Stimulated activated CD8-positive, alpha-beta memory T cell treated with anti-CD3 and anti-CD28 coated beads, Interleukin-4, amount 100 ng/mL, for 1 hour (primary cell): ENCODE measurements at places on chromosomes 4 and X.

GRCh38 chr4:140726776-140727500, 29.2 kb downstream of the TBC1D9 start:
- no peak for DNase-seq

GRCh38 chr4:138034871-138035270, 207.3 kb downstream of the SLC7A11 start:
- no peak for DNase-seq

GRCh38 chrX:114127005-114127404, 456.9 kb upstream of the HTR2C start:
- no peak for DNase-seq

GRCh38 chr4:40190019-40190418, 6.8 kb upstream of the RHOH start:
- DNase-seq, result no peak

DNA sequence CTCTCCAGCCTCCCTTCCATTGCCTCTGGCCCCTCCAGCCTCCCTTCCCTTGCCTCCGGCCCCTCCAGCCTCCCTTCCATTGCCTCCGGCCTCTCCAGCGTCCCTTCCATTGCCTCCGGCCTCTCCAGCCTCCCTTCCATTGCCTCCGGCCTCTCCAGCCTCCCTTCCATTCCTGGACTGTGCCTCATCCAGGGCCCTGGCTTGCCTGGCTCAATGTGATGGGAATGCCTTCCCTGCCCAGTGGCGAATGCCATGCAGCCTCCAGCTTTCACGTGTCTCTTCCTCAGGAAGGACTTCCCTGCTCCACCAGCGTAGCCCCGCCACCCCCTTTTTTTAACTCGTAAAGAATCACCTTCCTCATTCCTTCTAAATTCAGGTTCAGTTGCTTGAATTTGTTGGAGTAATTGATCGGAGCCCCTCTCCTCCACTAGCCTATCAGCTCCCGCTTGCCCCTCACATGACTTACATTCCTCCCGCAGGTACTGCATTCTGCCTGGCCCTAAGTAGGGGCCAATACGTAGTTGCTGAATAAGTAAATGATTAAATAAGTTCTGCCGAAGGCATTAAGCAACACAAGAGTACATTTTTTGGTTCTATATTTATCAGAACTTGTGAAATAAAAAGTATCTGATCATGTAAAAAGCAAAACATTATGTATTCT, 30.3 kb downstream of the SORBS2 start:
- DNase-seq, result no peak

DNA sequence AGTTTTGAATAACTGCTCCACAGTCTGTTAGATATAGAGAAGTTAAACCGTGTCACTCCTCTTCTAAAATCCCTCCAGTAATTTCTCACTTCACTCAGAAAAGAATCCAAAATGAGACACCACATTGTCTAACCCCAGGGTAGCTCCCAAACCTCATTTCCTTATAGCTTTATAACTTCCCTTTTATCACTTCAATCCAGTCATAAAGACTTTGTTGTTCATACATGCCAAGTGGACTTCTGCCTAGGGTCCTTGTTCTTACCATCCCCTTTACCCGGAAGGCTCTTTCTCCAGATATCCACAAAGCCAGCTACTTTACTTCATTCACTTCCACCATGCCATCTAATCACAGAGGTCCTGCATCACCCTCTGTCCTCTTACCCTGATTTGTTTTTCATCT, 156.2 kb downstream of the GABRB1 start:
- no peak for DNase-seq

- no peak for DNase-seq
Measured at GRCh38 chr4:121108557-121108956, 36.2 kb upstream of the NDNF start.

GRCh38 chr4:47662975-47663374, 174.9 kb downstream of the CORIN start:
- DNase-seq, result no peak

DNA sequence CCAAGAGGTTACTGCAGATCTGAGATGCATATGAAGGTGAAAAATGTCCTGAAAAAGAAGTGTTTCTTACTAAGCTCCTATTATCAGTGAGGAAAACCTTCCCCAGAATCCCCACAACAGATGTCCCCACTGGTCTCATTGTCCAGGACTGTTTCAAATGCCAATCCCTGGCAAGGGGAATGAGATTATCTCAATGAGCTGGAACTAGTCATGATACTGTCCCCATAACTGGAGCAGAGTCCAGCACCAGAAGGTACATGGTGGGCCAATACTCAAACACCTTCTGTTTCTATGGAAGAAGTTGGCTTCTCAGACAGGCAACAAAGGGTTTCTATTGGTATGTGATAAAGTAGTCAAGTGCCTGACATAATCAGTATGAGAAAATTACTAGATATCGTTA, 221.1 kb upstream of the TLL1 start:
- no peak for DNase-seq

DNA sequence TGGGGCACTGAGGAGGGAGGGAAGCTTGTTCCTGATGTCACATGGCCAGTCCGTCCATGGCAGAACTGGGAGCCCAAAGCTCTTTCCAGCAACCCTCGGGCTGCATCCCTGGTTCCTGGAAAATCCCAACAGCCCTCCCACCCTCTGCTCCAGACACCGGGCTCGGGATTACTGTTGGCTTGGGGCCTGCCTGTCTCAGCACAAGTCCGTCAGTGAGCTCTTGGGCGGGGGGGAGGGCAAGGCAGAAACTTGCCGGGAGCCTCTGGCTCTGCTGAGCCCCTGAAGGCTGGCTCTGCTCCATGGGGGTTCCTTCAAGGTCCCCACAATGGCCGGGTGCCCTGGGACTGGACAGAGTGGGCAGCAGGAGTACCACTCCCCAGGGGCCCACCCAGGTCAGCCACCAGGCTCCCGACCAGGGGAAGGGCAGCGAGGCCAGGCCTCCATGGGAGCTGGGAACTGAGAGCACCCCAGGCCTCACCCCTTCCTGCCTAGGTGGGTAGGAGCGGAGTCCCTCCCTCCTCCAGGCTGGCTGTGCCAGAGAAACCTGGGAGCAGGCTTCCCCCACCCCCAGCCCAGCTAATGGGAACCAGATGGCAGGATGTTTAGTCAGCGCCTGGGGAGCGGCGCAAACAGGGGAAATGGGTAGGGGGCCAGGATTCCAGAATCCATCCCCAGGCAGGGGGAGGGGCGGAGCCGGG, 6.4 kb upstream of the HAUS7 start:
- DNase-seq, result no peak

DNA sequence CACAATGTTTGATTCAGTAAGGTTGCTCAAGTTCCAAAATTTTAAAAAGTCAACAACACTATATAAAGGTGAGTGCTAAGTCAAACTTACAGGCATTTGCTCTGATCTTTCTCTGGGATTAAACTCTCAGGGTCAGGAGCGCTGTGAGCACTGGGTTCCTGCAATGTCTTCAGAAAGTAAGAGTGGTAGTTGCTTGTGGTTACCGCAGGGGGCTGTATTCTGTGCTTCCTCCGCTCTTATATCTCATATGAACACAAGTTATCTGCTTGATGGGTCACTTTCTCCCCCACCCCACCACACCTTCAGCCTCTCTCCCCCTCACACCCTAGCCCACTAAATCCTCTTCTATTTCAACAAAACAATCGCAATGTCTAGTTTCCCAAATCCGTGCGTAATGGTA, 116.4 kb upstream of the IGSF1 start:
- DNase-seq, result no peak

DNA sequence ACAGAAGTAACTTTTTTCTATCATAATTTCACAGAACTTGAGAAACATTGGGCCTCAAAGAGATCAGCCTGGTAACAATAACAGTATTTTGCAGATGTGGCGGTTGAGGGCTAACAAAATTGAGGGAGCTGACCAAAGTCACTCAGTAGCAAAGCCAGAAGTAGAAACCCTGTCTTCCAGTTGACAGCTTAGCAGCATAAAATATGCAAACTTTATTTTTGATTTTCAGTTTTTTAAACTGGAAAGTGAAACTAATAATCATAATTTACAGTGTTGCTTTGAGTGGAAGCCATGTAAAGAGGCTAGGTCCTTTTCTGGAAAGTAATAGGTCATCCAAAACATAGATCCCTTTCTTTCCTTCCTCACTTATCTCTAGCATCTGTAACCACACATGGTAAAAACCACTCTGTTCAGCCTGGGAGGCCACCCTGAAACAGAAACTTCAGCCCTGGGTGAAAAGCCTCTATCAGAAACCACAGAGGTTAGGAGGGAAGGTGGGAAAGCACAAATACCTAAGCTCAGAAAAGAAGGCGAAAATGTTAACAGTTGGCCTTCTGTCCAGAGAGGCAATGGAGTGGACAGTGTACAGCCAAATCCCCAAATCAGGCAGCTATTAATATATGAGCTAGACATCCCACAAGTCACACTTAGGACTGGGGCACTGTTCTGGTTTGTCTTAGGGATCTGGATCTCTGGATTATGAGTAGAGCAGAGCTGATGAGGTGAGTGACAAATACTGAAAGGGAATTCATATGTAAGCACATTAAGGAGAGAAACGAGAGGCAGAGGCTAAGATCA, 61.1 kb upstream of the ARSJ start:
- DNase-seq, result no peak

DNA sequence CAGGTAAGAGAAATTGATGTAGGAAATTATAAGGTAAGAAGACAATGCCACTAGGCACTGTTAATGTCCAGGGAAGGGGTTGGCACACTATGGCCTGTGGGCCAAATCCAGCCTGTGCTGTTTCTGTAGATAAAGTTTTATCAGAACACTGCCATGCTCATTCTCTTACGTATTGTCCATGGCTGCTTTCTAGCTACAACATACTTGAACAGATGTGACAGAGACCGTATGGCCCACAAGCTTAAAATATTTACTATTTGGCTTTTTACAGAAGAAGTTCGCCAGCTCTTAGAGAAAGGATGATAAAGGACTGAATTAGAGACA, 168.0 kb downstream of the CDS1 start:
- no peak for DNase-seq

DNA sequence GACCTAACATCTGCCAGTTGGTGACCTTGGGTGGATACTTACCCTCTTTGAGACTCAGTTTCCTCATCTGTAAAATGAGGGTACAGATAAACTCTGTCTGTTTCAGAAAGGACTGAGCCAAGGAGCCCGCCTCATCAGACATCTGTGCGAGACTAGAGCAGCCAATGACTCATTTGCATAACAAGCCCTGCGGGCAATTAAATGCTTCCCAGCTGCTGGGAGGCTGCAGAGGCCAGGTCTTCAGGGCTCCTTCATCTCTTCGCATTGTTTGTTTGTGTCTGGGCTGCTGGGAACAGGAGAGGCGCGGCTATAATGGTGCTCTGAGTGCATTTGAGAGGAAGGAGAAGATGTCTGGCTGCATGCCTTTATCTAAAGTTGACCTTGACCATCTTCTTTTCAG, 85.0 kb downstream of the ADRA2C start:
- no peak for DNase-seq

GRCh38 chr4:170089274-170089667, 485 bp downstream of the AADAT start:
- DNase-seq, result no peak

- no peak for DNase-seq
Measured at GRCh38 chrX:133674726-133675470, 259.6 kb upstream of the GPC4 start.

DNA sequence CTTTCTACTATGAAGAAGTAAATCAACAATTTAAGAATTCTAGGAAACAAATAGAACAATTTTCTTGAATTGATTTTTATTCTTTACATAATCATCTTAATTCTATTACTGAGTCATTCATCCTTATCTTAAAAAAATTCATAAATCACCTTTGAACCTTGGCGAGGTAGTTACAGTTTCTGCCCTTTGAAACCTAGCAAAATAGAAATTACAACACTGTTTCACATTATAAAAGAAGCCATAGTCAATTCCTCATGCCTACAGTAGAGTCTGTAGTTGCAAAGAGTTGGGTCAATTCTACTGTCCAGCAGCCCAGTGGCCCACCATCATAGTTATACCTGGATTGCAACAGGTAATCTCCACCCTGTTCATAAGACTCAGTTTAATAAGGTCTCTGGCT, 7.3 kb downstream of the SMIM31 start:
- no peak for DNase-seq

DNA sequence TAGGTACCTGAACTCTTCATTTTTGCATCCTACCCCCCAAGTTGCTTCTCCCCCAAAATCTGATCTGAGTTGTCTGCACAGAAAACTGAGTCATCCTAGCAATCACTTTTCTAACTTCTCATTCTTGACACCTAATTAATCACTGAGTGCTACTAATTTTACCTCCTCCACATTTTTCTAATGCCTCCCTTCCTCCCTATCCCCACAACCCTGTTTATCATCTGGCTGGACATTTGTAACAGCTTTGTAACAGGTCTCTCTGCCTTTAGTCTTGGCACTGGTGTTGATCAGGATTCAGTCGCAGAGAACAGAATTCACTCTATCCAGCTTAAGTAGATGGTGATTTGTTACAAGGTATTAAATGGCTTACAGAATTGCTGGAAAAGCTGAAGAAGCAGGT, 303.9 kb upstream of the GATB start:
- DNase-seq, result no peak

DNA sequence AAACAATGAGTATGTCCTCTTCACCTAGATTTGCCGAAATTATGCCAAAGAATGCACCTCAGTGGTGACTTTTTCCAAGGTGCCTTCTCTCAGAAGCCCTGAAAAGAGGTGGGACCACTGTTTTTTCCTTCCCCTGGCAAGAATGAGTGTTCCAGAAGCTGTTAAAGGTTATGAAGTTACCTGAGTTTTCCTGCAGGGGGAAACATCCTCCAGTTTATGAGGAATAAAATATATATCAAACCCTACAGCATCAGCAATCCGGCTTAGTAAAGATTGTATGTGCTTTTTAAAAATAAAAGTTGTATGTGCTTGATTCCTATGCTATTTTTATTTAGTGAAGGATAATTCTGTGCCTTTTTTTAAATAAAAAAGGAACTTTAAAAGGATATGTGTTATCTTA, 73.3 kb downstream of the RBM46 start:
- DNase-seq, result no peak

GRCh38 chr4:127450276-127450675, 182.5 kb upstream of the INTU start:
- DNase-seq, result no peak

GRCh38 chr4:7829652-7830580, 109.7 kb downstream of the AFAP1 start:
- no peak for DNase-seq

DNA sequence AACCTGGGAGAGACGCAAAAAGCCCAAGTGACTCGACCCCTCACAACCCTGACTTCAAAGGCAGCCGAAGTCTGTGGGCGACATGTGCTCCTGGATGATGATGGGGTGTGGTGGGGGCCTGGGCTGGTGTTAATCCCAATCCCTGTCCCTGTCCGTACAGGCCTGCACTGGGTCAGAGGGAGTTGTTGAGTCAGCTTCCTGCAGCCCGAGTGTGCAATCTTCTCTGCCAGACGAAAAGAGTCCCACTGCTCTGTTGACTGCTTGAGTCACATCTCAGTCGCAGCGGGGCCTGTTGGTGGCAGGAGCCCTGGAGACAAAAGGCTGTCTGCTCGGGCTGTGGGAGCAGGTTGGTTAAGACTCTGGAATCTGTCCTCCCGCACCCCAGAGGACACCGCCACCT, 10.3 kb downstream of the FAM3A start:
- DNase-seq, result no peak

DNA sequence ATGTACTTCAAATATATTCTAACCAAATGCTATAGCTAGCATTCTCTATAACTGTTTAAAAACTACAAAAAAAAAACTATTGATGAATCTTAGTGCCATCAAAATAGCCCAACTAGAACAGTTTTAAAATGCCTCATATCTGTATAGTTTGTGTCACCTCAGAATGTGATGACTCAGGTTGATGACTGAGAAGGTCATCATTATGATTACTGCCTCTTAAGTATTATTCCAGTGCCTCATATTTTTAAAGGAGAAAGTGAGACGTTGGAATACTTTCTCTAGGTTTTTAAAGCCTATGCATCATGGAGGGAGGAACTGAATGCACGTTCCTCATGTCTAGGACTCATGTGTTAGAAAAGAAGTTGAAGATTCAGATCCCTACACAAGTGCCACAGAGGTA, 88.2 kb downstream of the TMA16 start:
- no peak for DNase-seq
